NCI-H345 (cell line): ENCODE measurements at places on chromosomes 13 and 19.

DNA sequence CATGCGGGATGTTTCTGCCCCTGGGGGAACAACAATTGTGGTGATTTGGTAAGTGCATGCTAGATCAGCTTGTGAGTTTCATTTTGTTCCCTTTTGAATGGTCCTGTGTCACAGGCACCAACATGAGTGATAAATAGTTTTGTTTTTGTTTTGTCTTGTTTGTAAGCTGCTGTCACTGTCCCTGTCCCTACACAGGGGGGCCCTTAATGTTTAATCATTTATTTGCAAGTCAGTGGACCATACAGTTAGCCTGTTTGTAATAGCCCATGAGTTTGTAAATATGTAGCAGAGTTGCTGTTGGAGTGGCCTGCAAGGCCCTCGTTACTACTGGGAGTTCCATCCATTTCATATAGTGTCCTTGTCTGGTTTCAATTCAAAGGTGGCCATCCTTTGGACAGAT lies 979.6 kb upstream of the SPRY2 start:
- peak; percentile 51 for DNase-seq

- DNase-seq, result no peak
Measured at GRCh38 chr19:13100031-13100588, 2.5 kb downstream of the LYL1 start.

- DNase-seq, result no peak
Measured at GRCh38 chr19:47351548-47351947, 2.4 kb downstream of the DHX34 start.

DNA sequence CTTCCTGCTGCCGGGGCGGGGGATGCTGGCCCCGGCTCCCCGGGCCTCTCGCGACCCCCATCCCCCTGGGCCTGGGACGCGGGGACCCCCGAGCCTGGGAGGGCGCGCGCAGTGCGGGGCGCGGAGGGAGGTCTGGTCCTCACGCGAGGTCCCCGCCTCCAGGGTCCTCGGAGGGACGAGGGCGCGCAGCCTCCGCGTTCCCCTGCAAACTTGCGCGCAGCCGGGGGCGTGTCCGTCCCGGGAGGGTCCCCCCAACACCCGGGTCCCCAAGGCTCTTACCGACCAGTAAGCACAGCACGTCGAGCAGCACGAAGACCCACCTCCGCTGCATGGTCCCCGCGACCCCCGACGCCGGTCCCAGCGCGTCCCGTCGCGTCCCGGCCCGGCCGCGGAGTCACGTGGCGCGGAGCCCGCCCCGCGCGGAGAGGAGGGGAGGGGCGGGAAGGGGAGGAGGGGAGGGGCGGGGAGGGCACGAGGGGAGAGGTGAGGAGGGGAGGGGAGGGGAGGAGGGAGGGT lies at the start of gene PLPP2:
Gene PLPP2, minus strand, starts transcription at position 398 of the 516 bp plus-strand sequence. Its CDS starts 67 bp downstream, at position 331.
- peak; percentile 37 for DNase-seq

DNA sequence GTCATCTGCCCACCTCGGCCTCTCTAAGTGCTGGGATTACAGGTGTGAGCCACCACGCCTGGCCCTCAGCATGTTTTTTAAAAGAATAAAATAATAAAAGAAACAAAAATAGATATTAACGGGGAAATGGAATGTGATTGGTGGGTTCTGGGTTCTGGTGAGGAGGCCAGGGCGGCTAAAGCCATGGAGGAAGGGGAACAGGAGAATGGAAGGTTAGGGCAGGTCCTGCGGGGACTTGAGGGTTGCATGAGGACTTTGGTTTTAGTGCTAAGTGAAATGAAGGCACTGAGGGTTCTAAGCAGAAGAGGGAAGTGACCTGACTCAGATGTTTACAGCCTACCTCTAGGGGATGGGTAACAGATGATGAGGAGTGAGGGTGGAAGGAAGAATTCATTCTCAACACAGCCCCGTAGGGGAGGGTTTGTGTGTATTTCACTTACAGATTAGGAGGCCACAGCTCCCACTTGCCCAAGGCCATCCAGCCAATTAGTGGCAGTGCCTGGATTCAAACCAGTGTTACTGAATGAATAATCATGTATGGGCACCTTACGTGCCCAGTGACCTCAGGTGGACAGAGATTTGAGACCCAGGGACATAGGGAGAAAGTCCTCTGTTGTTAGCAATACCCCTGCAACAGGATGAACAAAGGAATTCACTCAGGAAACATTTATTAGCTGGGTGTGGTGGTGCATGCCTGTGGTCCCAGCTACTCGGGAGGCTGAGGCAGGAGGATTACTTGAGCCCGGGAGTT lies 6.7 kb upstream of the MRPL4 start:
- DNase-seq, result no peak

GRCh38 chr19:5052515-5052914 lies 83.6 kb downstream of the KDM4B start:
- no peak for DNase-seq

DNA sequence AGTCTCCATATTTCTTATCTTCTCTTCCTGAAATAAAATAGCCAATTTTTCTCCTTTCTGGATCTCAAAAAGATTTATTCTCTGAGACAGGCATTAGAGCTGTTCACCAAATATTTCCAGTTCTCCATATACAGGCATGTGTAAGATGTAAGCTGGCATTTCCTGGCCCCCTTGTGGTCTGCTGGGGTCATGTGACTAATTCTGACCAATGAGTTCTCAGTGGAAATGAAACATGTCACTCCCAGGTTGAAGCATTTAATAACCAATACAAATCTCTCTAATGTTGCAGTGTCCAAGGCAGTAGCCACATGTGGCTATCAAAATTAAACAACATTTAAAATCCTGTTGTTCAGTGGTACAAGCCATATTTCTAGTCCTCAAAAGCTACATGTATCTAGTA lies 14.8 kb upstream of the CACNA1A start:
- DNase-seq, result no peak
